ENCODE measurements at places on chromosomes 5 and 9. TPM values are rescaled to one million over a fixed set of nuclear protein-coding genes. Genes with fewer than 3 reads are reported as not detected.
A peak's percentile ranks its signal among the peaks of the same experiment; 100 is the strongest.

GRCh38 chr5:158812408-158812807 is 287.3 kb downstream of the EBF1 start:
- no peak for DNase-seq

GRCh38 chr5:19047277-19047676 is 940.7 kb downstream of the CDH18 start:
- no peak for DNase-seq

- DNase-seq: no peak
These were observed 65.0 kb downstream of the HSD17B3 start for GRCh38 chr9:96236854-96237550.

DNA sequence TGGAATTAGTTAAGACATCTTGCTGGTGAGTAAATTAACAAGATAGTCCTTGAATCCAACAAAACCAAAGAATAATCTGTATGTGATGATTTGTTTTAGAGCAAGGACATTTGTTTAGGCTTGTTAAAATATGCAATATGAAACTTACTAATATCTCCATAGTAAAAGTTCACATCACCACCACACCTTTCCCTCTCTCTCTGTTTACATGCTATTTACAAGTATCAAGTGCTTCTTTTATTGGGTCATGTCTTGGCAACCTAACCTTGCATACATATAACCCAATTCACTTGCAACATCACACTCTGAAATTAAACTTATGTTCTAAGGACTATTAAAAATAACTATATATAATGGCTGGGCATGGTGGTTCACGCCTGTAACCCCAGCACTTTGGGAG is 161.3 kb downstream of the CCDC192 start:
- DNase-seq: no peak

LRRC26 gene
- total RNA-seq: not detected

DNA sequence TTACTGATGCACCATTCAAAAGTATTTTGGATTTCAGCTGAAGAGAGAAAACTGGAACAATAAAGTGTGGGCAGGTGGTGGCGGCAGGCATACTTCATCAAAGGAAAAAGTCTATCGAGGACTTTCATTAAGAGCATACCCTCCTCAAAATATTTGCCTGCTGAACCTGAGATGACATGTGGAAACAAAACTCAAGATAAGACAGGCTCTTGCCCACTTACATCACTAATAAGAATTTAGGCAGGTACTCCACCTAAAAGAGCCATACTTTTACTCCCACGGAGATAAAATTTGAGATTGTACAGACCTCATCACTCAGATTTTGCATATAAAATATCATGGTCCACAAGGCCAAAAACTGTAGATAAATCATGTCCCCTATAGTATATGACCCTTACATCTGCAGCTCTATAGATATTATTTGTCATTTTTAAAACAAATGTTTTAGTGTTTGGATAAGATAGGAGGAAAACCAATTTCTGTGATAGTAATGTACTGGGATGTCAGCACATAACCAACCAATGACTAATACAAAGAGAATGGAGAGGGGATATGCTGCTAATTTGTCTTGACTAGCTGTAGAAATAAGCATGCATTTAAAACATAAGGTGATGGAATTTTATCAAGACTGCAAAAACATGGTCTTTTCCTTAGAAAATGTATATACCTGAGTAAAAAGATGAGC is 730.6 kb upstream of the ZNF608 start:
- DNase-seq: no peak

RABGAP1 gene
- total RNA-seq: 23.9 TPM

GRCh38 chr9:116335392-116335791 is 181.8 kb downstream of the PAPPA start:
- DNase-seq: no peak

RLN1 gene
- not detected for total RNA-seq

GRCh38 chr9:134357631-134358025 is 31.4 kb downstream of the RXRA start:
- DNase-seq: no peak

- peak; percentile 23 for DNase-seq
These were observed at the start of gene GFRA3 for GRCh38 chr5:138274189-138274853. TSS of gene GFRA3 (minus strand) at chr5:138274621. CDS start at chr5:138274424, 197 bp downstream.

DNA sequence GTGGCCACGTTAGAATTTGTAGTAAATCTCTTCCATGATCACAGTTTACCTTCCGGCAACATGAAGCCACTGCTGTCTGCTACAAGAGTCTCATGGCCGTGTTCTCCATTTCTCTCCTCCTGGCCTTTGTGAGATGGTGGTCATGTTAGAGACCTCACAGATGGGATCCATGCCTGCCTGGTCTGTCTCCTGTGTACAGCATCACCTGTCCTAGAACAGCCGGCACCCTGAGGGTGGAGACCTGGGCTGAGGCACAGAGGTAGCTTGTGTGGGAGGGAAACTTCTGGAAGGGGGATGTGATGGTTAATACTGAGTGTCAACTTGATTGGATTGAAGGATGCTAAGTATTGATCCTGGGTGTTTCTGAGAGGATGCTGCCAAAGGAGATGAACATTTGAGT is 3.1 kb upstream of the FCN2 start:
- DNase-seq: no peak

DNA sequence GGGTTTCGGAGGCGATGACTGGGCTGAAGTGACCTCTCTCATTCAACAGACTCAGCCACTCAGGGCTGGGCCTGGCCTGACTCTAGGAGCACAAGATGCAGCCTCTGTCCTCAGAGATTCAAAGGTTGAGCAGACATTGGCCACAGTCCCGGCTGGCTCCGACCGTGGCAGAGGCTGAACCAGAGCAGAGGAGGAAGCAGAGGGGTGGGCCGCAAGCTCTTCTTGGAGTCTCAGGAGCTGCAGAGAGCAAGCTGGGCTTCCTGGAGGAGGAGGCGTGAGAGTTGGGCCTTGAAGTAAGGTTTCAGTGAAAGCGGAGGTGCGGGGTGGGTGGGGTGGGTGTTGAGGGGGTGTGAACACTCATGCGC is 37.6 kb downstream of the ALG2 start:
- DNase-seq: no peak

DNA sequence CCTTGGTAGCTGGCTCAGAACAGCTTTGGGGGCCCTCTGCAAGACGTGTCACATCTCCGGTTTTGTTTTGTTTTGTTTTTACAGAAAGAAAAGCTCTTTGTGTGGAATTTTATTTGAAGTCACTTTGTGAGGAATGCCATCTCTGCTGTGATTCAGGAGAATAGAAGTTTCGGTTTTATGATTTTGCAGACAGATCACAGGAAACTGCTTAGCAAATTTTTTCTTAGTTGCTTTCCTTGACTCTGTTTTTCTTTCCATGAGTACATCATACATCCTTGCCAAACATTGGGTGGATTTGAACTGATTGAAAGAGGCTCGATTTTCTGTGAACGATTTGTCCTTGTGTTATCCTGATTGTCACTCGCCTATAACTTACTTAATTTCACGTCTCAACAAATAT is 5.1 kb downstream of the SEMA5A start:
- peak; percentile 40 for DNase-seq

DNA sequence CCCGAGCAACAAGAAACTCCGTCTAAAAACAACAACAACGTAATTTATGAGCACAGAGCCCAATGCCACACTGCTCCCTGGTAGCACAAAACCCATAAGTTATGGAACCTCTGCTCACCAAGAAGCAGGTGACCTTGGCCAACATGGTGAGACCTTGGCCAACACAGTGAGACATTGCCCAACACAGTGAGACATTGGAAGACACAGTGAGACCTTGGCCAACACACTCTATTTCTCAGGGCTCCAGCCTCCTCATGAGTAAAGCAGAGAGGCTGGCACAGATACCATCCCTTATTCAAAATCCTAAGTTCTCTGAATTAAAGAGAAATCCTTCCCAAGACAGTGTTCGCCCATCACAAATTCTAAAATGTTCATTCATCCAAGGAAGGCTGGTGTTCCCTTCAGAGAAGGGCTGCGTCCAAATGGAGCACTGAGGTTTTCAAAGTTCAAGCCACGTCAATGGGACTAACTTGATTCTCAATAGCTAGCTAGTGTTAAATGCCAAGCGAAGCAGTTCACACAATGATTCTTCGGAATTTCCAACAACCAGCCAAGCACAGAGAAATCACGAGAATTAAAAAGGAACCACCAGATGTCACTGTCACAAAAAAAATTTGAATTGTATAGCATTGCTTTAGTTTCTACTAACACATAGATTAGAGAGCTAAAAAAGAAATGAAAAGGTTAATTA is 29.5 kb downstream of the TTC39B start:
- DNase-seq: peak; percentile 55

- no peak for DNase-seq
These were observed 284.1 kb downstream of the FAM170A start for GRCh38 chr5:119913425-119913824.

- DNase-seq: no peak
These were observed 9.5 kb upstream of the ADGRD2 start for GRCh38 chr9:124440786-124441185.

GRCh38 chr9:109246533-109246932 is 74.3 kb downstream of the EPB41L4B start:
- DNase-seq: no peak

SPATA31C1 gene
- not detected for total RNA-seq

DNA sequence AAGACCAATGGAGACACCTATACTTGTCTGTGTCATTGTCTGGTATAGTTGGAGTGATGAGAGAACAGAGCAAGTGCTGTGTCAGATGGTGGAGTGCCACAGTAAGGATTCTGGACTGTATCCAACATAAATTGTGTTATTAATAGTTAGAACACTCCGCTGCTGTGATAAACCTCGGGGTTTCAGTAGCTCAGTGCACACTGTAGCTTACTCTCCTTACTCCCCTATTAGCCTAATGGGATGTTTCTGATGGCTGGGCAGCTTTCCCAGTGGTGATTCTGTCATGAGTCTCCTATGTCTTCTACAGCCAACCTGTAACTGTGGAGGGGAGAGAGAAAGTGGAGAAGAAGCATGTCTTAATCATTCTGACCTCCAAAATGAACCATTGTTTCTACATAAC is 127.6 kb upstream of the PTCH1 start:
- DNase-seq: peak; percentile 40

PLEKHG4B gene
- total RNA-seq: not detected

IL3 gene
- not detected for total RNA-seq

GRCh38 chr9:77896938-77897667 is 134.5 kb downstream of the GNAQ start:
- DNase-seq: peak; percentile 7

LSM11 gene
- 2.1 TPM for total RNA-seq

GRCh38 chr5:128111818-128112448 is 28.4 kb downstream of the SLC12A2 start:
- DNase-seq: peak; percentile 68

GRCh38 chr5:17269201-17269600 is 51.8 kb downstream of the BASP1 start:
- no peak for DNase-seq

DNA sequence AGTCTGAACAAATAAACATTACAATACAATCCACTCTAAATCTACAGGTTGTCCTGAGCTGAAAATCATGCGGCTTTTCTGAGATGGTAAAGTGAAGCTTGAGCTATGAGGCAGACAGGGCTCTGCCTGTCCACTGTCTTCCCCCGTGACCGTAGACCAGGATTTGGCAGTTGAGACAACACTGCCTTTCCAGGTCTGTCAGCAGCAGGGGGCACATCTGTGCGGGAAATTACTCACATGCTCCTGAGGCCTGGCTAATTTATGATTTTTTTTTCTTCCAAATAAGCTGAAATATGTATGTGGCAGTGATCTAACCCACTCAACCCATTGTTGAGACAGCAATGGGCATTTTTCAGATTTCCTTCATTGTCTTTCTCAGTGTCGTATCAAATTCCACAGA is 307.9 kb downstream of the FBXL7 start:
- peak; percentile 72 for DNase-seq

DNA sequence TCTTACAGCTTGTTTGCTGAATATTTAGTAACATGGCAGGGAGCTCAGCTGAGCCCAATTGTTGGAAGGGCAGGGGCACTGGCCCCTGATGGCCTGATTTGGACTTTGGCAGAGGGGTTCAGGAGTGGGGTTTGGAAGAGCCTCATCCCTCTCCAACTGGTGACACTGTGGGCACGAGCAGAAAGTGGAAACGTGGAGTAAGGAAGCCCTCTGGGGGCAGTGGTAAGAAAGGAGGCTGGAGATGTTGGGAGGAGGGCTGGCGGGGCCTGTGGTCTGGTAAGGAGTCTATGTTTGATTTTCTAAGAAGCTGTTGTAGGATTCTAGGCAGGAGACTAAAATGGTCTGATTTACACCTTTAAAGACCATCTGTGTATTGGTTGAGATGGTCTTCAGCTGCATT is 208.9 kb downstream of the HSPA4 start:
- no peak for DNase-seq

- peak; percentile 53 for DNase-seq
These were observed 82.3 kb upstream of the FREM1 start for GRCh38 chr9:14992516-14992915.

PCDHB5 gene
- 1.3 TPM for total RNA-seq

DNA sequence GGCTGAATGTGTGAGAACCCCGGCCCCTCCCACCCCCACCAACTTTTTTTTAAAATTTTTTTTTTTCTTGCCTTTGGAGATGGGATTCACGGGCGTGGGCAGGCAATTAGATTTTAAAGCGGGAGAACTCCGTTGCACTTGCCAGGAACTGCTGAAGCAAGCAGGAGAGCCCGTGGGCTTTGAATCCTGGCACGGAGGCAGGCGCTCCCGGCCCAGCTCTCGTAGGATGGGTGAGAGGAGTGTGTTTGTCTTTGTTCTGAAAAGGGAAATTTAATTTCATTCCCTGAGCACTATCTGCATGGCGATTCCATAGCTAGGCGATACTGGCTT is 54.3 kb upstream of the BOD1 start:
- DNase-seq: peak; percentile 29

DNA sequence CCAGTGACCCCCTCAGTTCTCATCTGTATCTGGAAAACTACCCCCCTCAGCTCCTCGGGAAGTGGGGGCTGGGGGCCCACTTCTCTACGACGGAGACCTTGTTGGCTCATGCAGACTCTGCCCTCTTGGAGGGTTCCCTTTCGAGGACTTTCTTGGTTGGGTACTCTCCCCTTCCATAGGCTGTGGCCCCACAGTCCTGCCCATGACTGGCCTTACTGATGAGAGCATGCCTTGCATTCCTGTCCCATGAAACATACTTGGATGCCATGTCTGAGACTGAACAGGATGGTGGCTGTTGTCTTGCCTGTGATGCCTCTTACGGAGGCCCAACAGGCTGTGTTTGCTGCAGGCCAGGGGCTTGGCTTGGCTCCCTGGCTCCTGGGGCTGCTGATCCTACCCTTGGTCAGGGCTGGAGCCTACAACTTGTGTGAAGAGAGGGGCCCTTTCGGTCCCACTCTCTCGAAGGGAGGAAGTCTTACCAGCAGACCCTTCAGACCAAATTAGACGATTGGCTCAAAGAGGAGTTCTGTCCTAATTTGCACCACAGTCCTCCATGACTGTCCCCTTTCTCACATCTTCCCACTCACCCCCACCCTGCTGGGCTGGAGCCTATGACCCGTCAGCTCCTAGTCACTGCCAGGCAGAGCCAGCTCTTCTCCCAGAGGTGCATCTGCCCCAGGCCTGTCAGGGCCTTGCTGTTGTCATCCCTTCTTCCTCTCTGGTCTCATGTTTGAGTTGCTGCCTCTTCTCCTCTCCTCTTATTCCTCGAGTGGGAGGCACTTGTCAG is 109.9 kb downstream of the CACNA1B start:
- peak; percentile 4 for DNase-seq

- DNase-seq: peak; percentile 96
These were observed 9.7 kb downstream of the PTGER4 start for GRCh38 chr5:40689438-40689837.
